EL (cell line): ENCODE measurements at places on chromosomes 4 and X.

GRCh38 chrX:51876441-51876840 lies 17.0 kb upstream of the MAGED1 start:
- peak; percentile 45 for DNase-seq

GRCh38 chr4:156251373-156252065 lies 297.9 kb upstream of the CTSO start:
- peak; percentile 15 for DNase-seq

- DNase-seq: peak; percentile 33
These were observed 41.3 kb downstream of the DOCK11 start for GRCh38 chrX:118536687-118537461.

DNA sequence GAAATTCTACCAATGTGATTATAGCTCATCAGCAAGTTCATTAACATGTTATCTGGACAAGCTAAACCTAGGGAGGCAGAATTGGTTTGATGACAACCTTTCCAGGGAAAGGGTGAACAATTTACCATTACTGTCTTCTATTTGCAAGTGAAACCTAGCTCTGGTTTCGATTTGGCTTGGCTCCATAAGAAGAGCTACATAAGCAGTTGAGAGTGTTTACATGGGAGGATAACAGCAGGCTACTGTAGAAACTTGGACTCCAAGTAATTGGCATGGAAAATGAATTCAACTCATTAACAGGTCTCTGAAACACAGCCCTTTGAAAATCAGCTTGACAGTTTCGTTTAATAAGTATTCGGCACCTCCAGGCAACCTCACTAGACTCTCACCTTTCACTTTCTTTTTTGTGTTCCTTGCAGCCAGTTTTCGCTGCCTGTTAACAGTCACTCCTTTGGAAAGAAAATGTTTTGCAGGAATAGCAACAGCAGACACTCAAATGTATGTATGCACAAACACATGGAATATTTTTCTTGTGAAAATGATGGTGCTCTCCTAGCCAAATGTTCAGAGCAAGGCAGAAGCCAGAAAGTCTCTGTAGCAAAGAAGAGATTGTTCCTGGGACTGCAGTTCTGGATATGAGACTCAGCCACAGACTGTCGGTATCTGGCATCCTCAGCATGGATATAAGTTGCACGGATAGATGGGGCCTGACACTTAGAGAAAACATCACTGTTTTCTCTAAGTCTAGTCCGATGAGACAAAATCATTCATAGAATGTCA lies 27.5 kb downstream of the POU3F4 start:
- DNase-seq: no peak

DNA sequence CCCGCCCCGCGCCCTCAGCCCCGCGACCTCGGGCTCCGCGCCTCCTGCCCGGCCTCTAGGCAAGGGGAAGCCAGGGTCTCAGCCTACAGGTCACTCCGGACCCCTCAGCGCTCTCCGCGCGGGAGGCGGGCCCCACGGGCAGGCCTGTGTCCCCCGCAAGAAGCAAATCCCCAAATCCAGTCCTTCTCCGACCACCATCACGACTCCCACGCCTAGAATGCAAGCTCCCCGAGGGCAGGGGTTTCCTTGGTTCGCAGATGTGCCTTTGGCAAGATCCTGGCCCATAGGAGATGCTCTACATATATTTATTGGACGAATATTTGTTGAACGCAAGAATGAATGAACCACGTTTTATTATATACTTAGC lies 260 bp upstream of the CCDC149 start:
- peak; percentile 15 for DNase-seq

DNA sequence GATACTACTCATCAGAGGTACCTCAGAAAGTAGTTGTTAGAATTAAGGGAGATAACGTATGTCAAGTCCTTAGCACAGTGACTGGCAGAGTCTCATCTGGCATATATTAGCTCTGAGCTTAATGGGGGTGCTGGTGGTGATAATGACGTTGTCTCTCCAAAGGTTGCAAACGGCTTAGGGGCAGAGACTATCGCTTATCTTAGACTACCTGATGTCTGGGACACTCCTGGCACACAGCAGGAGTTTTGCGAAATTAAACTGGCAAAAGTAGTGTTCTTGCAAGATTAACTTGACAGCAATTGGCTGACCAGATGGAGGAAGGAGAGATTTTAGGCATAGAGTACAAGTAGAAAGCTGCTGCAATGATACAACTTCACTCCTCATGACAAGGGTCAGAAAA lies 300.1 kb upstream of the FTHL17 start:
- DNase-seq: no peak

DNA sequence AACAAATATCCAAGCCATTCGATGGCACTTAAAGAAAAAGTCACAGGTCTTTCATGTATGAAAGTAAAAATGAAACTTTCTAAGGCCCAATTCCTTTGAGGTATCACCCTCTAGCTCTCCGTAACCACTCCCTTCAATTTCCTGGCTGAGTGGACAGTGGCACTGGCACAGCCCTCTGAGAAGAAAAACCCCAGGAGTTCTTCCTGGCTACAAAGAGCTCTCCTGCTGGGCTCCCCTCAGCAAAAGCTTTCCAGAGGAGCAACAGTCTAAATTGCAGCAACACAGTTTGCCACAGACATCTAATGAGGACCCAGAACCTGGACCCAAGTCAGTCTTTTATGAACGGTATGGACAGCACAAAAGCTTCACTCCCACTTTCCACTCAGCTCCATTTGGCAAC lies 71.8 kb downstream of the FUNDC1 start:
- DNase-seq: no peak
